ENCODE measurements at places on chromosomes 13 and 19.

GRCh38 chr19:29687244-29687896 is 22.1 kb downstream of the PLEKHF1 start:
- DNase-seq = peak; percentile 73

GRCh38 chr19:3665681-3666544 is 34.4 kb downstream of the PIP5K1C start:
- peak; percentile 38 for DNase-seq

DNA sequence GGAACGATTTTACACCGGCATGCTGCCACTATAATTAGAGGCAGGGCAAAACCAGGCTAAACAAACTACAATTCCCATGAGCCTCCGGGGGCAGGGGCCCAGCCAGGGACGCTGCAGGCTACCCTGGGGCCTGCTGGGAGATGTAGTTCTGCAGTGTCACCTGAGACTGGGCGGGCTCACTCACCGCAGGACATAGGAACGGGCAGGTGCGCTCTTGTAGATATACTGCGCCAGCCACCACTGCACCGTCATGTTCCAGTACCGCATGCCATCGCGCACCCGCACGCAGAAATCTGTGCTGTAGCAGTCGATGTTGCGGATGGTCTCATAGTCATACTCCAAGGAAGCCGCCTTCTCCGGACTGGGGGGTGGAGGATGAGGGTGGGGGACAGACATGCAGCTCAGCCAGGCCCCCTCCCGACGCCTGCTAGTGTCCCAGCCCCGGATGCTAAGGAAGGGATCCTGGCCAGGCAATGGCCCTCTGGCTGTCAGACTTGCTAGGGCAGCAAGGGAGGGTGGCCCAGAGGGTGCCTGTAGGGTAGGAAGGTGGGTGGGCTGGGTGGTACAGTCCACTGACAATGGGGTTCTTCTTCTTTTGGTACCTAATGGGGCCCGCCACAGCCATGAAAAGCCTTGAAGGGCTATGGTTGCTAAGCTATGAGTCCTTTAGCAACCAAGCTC is 5.8 kb upstream of the TMC4 start:
- peak; percentile 15 for DNase-seq

DNA sequence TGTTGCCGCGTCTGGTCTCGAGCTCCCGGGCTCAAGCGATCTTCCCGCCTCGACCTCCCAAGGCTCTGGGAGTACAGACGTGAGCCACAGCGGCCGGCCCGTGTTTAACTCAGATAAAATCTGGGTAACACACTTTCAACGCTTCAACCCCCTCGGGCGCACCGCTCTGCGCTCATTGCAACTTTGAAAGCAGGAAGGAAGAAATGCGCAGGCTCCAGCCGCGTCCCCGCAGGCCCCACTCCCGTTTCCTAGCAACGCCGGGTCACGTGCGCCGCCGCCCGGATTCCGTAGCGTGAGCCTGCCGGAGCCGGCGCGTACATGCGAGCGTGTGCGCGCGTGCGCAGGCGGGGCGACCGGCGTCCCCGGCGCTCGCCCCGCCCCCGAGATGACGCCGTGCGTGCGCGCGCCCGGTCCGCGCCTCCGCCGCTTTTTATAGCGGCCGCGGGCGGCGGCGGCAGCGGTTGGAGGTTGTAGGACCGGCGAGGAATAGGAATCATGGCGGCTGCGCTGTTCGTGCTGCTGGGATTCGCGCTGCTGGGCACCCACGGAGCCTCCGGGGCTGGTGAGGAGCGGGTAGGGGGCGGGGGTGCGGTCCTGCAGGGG is at the start of gene BSG:
BSG (plus strand) TSS at position 457 of the 603 bp plus-strand sequence; CDS start at position 496, 39 bp downstream.
- peak; percentile 99 for DNase-seq

DNA sequence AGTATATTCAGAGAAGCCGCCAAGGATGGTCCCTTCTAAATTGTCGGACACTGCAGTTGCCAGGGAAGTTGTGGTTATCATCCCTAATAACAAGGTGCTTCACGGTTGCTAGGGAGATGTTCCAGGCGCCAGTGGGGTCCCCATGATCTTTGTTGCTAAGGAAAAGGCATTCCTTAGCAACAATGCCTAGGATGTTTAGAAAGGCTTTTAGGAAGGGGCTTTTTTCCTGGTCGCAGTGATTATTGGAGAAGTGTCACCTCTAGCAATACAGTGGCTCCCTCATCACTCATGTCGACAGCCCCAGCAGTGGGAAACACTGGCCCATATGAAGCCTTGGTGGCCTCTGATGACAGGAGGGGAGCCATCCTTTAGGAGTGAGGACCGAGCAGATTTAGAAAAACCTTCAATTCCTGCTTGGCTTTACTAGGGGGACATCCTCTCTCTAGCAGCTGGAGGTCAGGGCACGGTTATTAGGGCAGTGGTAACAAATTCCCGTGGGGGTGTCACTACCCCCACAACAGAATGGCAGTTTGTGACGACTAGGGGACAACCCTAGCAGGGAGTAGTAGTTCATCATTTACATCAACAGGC is 6.4 kb upstream of the TMC4 start:
- DNase-seq = no peak

GRCh38 chr19:45121827-45122345 is 28.9 kb downstream of the PPP1R37 start:
- no peak for DNase-seq

GRCh38 chr19:6668691-6669090 is 1.3 kb downstream of the TNFSF14 start:
- DNase-seq = peak; percentile 24

DNA sequence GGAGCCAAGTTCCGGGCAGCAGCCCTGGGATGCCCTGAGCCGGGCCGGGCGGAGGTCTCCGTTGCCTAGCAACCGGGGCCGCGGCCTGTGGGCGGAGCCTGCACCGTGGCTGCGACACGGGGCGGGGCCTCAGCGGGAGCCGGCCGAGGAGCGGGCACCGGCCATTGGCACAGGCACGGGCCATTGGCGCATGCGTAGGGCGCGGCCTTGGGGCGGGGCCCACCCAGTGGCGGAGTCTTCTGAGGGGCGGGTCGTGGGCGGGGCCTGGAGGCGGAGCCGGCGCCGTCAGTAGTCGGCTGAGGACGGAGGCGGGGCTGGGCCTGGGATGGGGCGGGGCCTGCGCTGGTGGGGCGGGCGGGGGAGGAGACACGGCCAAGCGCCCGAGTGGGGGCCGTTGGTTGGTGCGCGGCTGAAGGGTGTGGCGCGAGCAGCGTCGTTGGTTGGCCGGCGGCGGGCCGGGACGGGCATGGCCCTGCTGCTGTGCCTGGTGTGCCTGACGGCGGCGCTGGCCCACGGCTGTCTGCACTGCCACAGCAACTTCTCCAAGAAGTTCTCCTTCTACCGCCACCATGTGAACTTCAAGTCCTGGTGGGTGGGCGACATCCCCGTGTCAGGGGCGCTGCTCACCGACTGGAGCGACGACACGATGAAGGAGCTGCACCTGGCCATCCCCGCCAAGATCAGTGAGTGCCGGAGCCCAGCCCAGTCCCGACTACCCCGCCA is at the start of gene IZUMO4:
IZUMO4 (plus strand) TSS at position 436 of the 723 bp plus-strand sequence; CDS start at position 467, 31 bp downstream.
- DNase-seq = peak; percentile 98

- DNase-seq = no peak
Measured at GRCh38 chr13:74074723-74075122, 59.5 kb downstream of the KLF12 start.

DNA sequence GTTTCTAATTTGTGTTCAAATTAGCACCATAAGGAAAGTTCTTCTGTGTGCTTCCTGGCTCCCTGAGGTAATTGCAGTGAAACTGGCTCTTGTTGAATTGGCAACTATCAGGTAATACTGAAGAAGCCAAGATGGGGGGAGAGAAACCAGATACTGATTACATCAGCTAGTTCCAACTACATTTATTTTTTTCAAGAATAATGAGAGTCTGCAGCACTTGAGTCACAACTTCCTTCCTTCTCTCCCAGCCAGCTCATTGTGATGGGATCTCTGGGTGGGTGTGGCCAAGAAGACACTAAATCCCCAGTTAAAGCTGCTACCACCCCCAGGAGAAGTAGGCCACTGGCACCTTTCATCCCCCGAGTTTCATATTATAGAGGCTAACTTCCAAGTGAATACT is 100.7 kb upstream of the RXFP2 start:
- peak; percentile 43 for DNase-seq

DNA sequence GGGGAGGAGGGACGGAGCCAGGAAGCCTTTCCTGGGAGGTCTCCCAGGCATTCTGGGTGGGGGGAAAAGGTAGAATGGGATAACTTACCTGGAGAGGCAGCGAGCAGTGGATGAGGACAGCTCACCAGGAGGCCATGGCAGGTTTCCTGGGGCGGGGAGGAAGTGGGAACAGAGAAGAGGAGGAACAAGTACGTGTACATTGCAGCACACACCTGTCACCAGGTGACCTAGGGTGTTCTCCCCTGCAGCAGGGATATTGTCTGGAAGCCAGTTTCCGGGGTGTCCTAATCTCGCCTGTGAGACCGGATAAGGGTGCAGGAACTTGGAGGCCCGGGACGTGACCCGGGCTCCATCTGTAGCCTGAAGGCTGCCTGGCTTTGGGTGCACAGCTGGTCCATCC is at the start of gene FUT3:
FUT3 (minus strand) TSS at position 148 of the 400 bp plus-strand sequence.
- DNase-seq = no peak

- DNase-seq = peak; percentile 67
Measured at GRCh38 chr19:41431426-41432386, 4.5 kb upstream of the B3GNT8 start.

- no peak for DNase-seq
Measured at GRCh38 chr19:47779524-47780214, 1.2 kb downstream of the SELENOW start.

- no peak for DNase-seq
Measured at GRCh38 chr13:37491661-37492060, 106.9 kb downstream of the POSTN start.

- DNase-seq = no peak
Measured at GRCh38 chr13:98490866-98491265, 86.0 kb downstream of the STK24 start.

DNA sequence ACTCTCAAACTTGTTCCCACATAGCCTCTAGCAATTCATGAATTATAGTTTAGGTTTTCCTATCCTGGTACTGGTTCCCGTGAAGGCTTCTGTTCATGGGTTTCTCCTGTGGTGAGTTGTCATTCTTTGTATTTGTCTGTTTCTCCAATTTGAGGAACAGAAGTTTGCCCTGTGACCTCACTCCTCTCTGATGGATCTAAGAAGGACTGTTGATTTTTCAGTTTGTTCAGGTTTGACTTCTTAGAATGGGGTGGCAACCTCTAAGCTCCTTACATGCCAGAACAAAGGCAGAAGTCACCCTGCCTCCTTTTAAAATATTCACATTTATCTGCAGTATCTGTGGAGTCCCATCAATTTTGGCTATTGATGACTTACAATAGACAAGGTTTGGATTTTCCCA is 354.0 kb downstream of the SPRY2 start:
- DNase-seq = no peak

DNA sequence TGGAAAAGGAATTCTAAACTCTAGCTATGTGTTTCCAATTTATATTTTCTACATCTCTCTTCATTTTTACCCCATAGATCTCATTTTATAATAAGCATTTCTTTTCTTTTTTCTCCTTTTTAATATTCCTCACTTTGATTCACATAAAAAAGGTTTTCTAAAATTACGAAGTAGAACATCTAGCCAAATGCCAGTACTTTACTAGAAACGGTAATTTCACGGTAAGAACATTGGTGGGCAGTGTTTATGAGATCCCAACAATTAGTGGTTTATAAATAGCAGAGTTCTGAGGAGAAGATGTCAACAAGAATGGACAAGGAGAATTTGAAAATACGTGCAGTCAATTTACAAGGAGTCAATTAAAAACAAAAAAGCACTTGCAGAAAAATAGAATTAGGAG is 94.8 kb downstream of the PCDH9 start:
- no peak for DNase-seq

- DNase-seq = no peak
Measured at GRCh38 chr13:103097366-103097928, 31.2 kb upstream of the SLC10A2 start.

- no peak for DNase-seq
Measured at GRCh38 chr19:48283908-48284307, 14.0 kb downstream of the ZNF114 start.

DNA sequence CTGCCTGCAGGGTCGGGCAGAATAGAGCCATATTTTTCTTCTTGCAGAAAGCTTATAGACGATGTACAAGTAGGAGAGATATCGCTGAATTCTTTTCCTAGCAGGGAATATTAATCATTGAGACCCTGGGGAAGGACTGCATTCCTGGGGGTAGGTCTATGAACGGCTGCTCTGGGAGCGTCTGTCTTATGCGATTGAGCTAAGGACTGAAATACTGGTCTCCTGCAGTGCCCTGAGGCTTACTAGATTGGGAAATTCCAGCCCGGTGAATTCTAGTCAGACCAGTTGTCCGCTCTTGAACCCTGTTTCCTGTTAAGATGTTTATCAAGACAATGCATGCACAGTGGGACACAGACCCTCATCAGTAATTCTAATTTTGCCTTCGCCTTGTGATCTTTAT is 59.8 kb upstream of the UBAC2 start:
- no peak for DNase-seq

- peak; percentile 43 for DNase-seq
Measured at GRCh38 chr13:20173116-20173746, 12.4 kb upstream of the GJA3 start.

DNA sequence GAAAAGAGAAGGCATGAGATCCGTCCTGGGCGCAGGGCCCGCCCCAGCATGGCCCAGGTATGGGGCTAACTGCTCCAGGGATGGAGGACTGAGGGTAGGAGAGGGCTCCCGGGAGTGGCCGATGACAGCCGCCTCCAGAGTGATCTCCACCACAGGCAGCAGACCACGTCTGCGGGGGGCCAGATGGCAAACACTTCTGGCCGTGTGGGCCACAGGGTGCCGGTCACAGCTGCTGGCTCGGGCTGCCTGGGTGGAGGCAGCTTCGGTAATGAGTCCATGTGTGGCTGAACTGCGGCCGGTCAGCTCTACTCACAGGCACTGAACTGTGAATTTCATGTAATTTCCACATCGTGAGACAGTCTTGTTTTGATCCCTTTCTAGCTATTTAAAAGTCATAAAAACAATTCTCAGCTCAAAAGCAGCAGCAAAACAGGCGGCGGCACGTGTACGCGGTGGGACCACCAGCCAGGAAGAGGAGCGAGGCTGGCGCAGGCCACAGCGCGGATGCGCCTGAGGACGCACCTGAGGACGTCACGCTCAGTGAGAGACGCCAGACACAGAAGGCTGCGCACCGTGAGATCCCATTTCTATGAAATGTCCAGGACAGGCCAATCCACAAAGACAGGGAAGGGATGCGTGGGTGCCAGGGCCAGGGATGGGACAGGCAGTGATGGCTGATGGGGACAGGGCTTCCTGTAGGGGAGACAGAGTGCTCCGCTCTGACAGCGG is 4.0 kb downstream of the LSM7 start:
- DNase-seq = no peak

- DNase-seq = no peak
Measured at GRCh38 chr13:98411013-98411412, 165.9 kb downstream of the STK24 start.

GRCh38 chr19:10566658-10567410 is 1.0 kb upstream of the KRI1 start:
- DNase-seq = peak; percentile 52

GRCh38 chr19:47057328-47057727 is 8.9 kb upstream of the TMEM160 start:
- no peak for DNase-seq

GRCh38 chr19:14432791-14433553 is at the start of gene PKN1:
Gene PKN1, plus strand, starts transcription at chr19:14433306. Its CDS starts 216 bp downstream, at chr19:14433522.
- peak; percentile 30 for DNase-seq

All from inflammatory macrophage treated with lipopolysaccharide for 4 hours (primary cell).